Iris pigment epithelial cell (primary cell): ENCODE measurements at places on chromosomes 1 and 21.

- no peak for DNase-seq
Measured at GRCh38 chr1:203523667-203524066, 29.7 kb downstream of the OPTC start.

DNA sequence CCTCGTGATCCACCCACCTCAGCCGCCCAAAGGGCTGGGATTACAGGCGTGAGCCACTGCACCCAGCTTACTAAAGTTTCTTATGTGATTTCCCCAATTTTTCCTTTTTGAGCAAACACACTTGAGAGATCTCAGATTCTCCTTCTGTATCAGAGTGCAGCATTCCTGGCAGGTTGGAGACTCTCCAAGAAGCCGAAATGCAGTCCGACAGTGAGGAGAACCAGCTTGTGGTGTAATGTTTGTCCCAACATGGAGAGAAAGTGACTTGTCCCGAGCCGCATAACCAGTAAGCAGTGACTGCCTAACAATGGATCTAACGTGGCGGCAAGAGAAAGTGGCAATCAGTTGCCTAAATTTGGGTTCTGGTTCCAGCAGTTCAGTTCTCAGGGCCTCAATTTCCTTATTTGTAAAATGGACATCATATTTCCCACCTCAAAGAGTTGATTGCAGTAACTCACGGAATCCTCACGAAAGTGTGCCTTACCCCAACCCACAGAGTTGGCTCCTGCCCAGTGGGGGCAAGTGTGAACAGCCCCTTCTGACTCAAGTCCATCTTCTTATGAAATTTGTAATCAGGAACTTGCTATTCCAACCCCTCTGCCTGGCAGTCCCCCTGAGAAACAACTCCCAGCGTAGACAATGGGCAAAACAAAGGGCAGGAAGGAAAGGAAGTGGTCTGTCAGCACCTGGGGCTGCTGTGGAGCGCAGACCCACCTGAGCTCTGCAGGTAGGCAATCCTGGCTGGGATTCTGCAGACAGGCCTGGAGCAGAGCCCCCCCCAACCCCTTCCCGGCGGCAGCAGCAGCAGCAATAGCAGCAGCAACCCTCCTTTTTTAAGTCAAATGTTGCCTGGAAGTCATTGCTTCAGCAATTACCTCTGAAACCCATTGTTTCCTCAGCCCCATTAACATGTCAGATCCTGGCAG lies 223.6 kb upstream of the POU3F1 start:
- DNase-seq = no peak

DNA sequence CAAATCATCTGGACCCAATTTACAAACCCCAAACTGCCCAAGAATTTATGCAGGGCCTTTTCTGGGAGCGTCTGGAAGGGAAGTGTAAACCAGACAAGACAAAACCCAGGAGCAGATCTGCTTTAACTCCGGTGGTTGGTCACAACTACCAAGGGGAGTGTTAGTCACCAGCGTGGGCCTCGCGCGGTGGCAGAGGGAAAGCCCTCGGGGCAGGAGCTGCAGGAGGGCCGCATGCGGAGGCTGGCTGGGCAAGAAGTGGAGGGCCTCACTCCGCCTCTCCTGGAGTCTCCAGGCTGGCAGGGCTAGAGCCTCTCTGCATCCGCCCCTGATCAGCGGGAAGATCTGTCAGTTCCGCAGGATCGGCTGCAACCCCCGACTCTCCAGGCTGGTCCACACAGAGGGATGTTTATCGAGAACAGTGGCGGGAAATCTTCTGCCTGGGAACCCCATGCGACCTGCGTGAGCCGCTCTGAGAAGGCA lies 2.0 kb downstream of the COL24A1 start:
- DNase-seq = no peak

DNA sequence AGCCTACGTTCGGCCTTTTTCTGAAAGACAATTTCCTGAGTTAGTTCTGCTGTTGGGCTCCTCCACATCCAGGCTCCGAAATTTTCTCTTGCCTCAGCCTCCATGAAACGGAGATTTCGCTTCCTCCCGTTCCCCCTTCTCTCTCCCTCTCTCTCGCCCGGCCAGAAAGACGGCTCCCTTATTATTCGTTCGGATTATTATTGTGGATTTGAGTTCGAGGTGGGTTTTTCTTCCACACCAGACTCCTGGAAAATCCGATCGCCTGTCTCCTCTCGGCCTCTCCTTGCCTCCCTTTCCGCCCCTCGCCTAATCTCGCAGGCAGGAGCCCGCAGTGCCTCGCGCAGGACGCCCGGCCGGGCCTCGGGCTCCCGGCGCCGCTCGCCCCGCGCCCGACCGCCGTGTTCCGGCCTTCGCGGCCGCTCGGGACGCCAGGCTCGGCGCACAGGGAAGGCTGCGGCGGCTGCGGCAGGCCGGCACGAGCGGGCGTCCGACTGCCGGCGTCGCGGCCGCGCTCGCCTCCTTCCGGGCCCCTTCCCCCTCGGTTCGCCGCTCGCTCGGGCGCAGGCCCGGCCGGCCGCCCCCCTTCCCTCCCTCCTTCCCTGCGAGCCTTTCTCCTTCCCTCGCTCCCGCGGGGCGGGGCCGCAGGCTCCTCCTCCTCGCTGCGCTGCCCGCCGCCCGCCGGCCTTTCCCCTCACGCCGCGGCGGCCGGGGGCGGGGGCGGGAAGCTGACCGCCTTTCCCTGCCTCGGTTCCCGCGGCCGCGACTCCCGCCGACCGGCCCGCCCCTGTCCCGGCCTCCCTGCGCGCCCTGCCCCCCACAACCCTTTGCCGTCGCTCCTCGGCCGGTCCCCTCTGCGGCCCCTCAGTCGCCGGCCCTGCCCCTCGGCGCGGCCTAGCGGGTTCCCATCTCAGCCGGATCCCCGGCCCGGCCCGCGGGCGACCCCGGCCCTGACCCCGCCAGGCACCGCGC lies at the start of gene ARHGEF11:
Gene ARHGEF11 (minus strand): TSS at position 493 of the 969 bp plus-strand sequence. CDS start 1,412 bp downstream, outside the sequence.
- DNase-seq = peak; percentile 89

- no peak for DNase-seq
Measured at GRCh38 chr1:183953031-183953430, 84.5 kb downstream of the COLGALT2 start.

- peak; percentile 73 for DNase-seq
Measured at GRCh38 chr1:208216062-208216461, 28.1 kb downstream of the PLXNA2 start.

DNA sequence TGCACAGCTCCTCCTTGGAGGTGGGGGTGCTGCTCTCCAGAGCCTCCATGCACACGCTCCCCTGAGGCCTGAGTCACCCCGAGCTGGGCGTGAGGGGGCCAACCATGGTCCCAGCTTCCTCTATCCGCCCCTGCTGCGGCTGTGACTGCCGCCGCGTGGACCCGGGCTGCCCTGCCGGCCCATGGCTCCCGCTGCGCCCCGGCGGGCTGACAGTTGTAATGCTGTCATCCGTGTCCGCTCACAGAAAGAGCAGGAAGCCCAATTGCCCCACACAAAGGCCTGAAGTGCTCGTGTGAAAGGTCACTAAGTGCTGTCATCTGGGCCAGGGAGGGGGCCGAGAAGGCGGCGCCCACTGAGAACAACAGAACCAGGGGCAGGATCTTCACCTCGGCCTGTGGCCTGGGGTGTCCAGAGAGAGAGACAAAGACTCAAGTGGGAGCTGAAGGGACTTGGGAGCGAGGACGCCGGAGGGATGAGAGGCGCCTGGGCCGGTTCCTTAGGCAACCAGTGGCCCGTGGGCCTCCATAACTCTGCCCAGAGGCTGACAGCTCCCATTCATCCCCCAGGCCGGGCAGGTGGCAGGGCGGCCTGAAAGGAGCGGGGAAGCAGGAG lies 31.5 kb downstream of the OLIG1 start:
- DNase-seq = no peak

DNA sequence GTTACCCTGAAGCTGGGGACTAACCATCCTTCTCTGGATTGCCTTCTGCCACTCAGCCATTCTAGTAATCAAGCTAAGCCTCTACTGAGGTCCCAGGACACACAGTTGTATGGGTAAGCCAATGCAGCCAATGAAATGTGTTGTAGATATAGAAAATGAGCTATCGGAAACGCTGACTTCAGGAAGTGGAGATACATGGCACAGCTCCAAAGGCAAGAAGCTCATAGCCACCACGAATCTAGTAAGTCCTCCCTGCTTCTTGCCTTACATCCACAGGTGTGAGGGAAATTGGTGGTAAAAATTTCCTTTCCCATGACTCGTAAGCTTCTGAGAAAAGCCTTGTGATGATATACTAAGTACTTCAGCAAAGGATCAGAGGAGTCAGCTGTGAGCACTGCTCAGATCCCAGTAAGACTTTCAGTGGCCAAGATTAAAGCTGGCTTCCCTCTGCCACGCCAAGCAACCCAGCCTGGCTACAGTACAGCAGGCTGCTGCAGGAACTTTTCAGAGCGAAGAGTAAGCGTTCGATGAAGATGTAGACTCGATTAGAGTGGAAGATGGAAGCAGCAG lies 117.7 kb downstream of the SIM2 start:
- DNase-seq = no peak
